ENCODE measurements at places on chromosomes 2 and 18.

DNA sequence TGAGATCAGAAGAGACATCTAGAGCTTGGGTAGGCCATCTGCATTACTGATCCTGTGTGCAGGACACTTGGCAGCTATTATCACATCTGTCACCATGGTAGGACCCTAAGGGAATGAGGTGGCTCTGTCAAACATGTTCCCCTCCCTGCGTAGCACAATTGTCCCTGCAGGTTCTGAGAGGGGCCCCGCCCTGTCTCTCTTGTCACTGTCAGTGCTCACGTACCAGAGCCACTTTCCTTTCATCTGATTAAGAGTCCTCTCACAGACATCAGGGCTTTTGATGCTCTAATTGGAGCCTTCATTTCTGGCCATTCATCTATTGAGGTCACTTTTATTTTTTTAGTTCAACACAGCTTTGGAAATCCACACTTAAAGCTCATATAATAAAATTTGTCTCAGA lies 38.5 kb downstream of the NEB start:
- no peak for DNase-seq

DNA sequence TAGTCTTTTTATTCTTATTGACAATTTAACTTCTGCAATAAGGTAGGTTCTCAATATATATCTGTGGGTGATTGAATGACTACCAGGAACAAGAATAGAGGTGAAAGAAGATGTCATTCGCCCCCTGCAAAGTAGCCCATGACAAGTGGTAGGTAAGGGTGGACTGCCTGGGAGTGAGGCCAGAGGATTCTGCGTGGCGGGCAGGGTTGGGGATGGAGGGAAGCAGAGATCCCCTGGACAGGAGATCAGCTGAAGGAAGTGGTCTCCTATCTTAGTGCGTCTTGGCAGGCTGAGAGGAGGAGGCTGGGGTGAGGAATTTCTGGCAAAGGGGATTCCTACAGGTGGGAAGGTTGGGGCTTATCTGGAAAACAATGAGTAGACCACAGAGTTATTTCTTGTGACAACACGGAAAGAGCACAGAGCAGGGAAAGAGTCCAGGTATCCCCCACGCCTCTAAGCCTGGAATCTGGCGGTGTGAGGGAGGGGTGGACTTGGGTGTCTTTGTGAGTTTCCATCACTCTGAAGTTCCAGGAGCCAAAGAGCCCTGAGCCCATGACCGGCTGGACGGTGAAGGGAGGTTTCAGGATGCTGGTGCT lies 21.5 kb upstream of the MYCN start:
- DNase-seq = no peak

GRCh38 chr2:53545604-53546003 lies 222.0 kb upstream of the CHAC2 start:
- DNase-seq = no peak

DNA sequence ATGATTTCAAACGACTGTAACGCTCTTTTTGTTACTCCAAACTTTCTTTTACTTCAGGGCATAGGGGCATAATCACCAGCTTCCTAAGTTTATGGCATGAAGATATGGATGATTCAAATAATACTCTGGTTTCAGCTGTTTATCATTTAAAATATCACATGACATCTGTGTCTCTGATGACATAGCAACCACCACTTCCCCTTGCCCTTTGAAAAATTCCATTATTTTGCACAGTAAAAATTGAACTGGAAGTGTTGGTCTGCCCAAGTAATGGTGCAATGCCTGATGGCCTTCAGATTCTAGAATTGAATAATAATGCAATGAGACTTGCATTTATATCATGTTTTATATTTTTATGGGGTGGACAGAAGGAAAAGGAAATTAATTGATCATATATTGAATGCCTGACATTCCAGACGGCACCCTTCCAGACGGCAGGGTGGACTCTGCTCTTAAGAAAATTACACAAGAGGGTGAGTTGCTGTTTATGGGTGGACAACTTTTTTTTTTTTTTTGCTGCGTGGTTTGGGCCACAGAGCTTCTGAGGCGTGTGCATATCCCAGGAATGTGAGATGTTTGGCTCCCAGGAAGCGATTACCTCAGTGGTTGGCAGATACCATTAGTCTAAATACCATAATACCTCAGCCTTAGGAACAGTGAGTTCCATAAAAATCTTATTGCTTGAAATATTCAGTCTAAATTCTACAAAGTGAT lies 101.7 kb upstream of the ZNF521 start:
- DNase-seq = no peak

DNA sequence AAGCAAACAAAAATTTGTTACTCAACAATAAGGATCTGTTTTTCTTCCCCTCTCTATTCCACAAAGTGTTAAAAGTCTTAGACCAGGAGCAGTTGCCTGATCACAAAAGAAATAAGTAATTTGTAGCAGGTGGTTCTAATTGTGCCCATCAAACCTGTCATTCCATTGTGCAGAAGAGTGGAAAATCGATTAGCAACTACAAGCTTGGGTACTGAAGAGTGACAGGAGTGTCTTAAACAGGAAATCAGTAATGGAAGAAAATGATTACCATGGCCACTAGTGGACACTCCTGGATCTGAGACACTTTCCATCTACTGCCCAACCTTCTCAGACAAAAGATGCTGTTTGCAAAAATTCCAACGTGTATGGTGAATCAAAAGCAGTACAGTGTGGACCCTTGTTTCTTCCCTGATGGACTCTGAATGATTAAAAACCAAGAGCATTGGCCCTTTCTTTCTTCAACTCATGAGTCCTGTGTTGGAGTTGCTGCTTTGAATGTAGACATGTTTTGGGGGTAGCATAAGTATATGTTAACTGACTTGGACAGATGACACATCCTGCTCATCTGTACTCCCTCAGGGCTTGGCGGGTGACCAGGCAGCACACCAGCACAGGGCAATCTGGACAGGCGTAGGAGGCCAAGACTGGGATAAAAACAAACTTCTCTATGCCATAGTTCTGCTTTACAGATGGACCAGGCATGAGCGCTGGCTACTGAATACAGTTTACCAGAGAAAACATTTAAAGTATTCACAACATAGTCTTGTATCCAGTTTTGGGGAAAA lies 51.9 kb downstream of the PLA2R1 start:
- DNase-seq = no peak

GRCh38 chr18:10270151-10270571 lies 184.3 kb upstream of the APCDD1 start:
- no peak for DNase-seq

DNA sequence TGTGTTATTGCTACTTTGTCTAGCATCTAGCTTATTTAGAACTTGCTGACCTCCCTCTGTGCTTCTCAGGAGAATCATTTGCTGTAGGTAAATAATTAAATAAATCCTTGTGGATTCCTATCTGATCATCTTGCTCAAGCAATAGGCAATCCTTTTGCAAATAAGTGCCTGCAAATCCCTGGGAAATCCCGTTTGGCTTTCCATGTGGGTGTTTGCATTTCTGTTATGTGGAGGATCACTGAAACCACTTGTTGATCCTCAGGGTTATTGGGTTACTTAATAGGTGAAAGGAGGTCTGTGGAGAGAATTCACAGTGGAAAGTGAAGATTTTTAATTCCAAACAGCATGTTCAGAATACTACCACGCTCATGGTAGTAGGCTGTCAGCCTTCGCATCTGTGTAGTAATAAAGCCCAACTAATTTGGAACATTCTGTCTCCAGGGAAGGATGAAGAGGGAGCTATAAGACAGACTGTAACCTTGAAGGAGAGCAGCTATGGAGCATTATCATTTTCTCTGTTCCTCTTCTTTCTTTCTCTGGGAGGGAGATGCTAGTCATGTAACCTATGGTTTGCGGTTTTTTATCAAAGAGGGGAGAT lies 72.5 kb downstream of the GULP1 start:
- DNase-seq = peak; percentile 40

DNA sequence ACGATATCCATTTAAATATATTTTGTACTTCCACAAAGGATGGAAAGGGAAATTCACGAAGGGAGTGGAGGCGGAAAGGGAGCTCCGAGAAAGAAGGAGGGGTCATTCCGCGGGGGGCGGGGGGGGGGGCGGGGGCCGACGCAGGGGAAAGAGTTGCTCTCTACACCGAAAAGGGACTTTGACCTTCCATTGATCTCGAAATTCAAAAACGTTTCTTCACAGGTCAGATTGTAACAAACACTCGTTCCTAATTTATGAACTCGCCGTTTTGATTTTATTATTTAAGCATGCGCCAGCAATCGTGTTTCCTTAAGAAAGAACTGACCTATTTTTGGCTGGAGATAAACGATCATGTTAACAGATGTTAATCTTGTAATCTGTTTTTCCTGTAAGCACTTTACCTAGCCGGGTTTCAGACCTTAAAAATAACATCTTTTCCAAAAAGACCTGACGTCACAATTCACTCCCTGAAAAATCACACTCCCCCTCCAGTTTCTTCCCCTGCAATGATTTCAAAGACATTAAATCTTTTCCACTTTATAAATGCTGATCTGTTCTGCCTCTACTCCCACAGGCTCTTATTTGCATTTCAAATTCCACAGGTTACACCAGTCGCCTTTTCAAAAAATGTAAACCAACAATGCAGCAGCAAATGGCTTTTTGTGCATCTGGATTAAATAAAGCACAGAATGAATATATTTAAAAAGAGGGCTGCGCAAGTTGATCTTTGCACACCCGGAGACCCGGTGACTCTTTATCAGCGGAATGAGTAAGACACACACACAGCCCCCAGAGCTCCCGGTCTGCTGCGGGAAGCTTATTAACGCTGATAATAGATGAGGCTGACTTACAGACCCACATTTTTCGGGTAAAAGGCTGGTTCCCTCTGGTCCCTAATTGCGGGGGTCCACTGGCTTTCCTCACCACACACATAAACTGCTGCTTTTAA lies 1.6 kb downstream of the ZNF516 start:
- peak; percentile 81 for DNase-seq

DNA sequence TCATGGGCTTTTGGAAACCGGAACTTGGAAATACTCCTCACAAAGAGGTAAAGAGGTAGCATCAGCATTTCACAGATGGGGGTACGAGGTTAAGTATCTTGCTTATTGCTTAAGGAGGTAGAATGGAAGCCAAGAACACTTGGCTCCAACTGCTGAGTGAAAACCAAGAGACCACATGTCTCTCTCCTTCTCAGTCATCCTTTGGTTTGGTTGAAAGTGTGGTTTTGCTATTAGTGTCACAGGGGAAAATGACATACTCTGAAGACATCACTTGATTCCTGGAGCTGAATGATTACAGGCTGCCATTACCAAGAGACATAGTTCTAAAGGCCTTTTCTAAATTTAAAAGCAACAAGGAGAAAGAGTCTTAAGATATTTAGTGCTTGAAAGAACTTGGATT lies 41.5 kb downstream of the ANTXR1 start:
- no peak for DNase-seq

GRCh38 chr18:52409727-52410126 lies 69.7 kb downstream of the DCC start:
- DNase-seq = no peak

DNA sequence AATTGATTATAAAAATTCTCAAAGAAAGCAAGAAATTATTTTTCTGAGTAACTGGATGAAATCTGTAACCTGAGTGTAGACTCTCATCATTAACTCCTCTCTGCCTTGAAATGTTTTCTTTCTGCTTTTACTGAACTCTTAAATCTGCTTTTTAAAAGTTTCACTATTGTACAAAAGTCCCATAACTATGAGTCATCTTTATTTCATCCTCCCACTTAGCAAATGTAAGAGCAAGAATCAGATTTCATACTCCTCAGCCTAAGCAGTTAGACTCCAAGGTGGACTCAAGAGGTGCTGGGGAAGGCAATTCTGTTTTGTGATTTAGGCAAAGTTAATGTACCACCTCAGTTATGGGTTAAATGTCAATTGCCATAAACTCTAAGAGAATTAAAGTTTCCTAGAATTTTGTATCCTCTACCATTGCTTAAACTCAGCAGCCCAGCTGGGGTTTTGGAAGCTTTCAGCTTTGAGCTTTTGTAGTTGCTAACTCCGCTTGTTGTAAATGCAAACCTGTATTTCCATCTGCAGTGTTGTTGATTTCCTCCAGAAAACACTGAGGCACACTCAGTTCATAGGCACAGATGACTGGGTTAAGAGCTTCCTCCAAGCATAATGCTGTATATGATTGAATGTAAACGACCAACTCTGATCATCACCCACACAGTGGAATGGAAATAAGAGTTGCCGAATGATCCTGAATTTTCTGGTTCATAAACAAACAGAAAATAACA lies 268.8 kb downstream of the ARHGAP15 start:
- peak; percentile 22 for DNase-seq

GRCh38 chr18:470661-471501 lies 29.6 kb downstream of the COLEC12 start:
- no peak for DNase-seq

- no peak for DNase-seq
These were observed 686.8 kb upstream of the ZEB2 start for GRCh38 chr2:145206496-145207281.

GRCh38 chr18:31490387-31490786 lies 7.6 kb upstream of the DSG2 start:
- no peak for DNase-seq

DNA sequence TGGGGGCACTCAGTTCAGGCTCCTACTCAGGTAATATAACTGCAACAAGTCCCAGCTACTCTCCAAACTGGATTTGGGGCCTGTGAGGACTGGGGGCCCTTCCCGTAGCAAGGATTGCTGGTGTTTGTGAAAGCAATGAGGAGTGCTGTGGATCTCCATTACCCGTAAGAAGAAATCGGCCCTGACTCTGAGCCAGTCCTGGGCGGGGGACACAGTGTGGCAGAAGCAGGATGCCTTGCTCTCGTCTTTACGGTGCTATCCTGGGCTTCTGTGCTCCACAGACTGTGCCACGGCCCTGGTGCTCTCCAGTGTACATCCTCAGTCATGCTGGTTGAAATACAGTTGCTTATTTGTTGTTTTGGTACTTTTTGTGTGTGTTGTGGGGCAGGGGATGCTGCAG lies 172.9 kb downstream of the NDUFA10 start:
- no peak for DNase-seq

GRCh38 chr2:99150706-99151105 lies 4.0 kb downstream of the TSGA10 start:
- DNase-seq = no peak

- peak; percentile 50 for DNase-seq
These were observed 41.4 kb upstream of the AKAIN1 start for GRCh38 chr18:5238371-5238976.

GRCh38 chr2:24009680-24010476 lies at the start of gene MFSD2B:
Gene MFSD2B (plus strand): TSS chr2:24010085. CDS start chr2:24010097, 12 bp downstream.
- no peak for DNase-seq

- DNase-seq = no peak
These were observed 15.4 kb upstream of the ACYP2 start for GRCh38 chr2:54099829-54100585.

- no peak for DNase-seq
These were observed 59.6 kb downstream of the HDAC4 start for GRCh38 chr2:239341146-239341732.

- no peak for DNase-seq
These were observed 634.6 kb downstream of the ERBB4 start for GRCh38 chr2:211903961-211904360.

GRCh38 chr18:33076601-33077000 lies 303.8 kb upstream of the KLHL14 start:
- DNase-seq = no peak

GRCh38 chr2:222835823-222836151 lies 25.0 kb upstream of the ACSL3 start:
- no peak for DNase-seq

- DNase-seq = peak; percentile 36
These were observed 175.8 kb downstream of the LOXHD1 start for GRCh38 chr18:46481048-46481846.
